Brain pericyte (primary cell): ENCODE measurements at places on chromosomes 5 and 9.

- no peak for DNase-seq
Measured at GRCh38 chr9:23538461-23539003, 287.5 kb downstream of the ELAVL2 start.

GRCh38 chr5:118253225-118254061 lies 734.9 kb downstream of the DTWD2 start:
- DNase-seq: no peak

DNA sequence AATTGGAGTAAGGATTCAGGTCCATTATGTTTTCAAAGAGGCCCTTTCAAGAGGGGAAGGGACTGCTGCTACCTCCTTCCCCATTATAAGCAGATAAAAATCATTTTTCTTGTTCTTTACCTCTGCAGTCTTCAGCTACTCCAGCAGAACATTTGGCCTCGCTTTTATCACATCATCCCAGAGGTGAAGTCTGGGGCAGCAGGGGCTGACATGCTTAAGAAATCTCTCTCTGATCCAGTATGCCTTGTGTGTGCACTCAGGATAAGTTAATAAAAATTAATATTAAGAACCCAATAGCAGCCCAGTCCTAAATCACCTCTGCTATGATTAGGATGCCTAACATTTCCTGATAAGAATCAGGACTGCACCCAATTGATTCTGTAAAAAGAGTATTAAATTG lies 306.9 kb upstream of the NREP start:
- DNase-seq: no peak

- no peak for DNase-seq
Measured at GRCh38 chr5:127562252-127562651, 44.8 kb downstream of the PRRC1 start.

DNA sequence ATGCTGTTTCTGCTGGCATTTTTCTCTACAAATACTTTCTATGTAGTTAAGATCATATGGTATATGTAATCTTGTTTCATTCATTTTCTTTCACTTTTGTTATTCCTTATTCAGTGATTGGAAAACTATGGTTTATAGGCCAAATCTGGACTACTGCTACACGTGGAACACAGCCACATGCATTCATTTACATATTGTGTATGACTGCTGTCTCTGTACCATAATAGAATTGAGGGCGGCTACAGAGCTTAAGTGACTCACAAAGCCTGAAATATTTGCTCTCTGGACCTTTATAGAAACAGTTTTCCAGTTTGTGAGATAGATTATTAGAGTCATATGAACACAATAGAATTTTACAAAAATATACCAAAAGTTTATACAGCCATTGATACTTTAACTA lies 133.6 kb upstream of the CDKN2B start:
- DNase-seq: no peak
